Activated CD4-positive, alpha-beta memory T cell treated with anti-CD3 and anti-CD28 coated beads for 36 hours (primary cell): ENCODE measurements at places on chromosomes 13 and 19.

DNA sequence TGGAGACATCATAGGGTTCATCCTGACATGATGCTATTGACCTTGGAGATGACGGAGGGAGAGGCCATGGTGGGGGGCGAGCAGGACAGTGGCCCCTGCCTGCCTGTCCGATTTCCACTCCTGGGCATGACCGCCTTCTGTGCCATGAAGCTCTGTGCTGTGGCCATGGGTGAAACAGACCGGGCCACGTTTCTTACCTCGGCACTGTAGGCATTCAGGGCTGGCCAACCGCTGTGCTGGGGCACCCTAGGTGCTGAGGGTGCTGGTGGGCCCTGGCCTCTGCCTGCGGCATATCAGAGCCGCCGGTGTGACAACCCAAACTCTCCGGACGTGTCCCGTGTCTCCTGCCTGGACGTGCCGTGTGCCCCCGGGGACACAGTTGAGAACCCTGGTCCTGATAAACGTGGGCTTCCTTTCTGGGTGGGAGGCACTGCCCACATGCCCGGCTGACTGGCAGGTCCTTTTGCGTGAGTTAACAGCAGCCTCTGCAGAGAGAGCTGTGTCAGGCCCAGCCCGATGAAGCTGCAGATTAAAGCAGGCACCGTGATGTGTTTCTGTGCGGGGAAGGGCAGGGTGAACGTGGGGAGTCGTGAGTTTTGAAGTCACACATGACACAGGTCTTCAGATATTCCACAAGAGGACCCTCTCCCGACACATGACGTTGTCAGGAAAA is 46.5 kb downstream of the TMEM255B start:
- no peak for DNase-seq

DNA sequence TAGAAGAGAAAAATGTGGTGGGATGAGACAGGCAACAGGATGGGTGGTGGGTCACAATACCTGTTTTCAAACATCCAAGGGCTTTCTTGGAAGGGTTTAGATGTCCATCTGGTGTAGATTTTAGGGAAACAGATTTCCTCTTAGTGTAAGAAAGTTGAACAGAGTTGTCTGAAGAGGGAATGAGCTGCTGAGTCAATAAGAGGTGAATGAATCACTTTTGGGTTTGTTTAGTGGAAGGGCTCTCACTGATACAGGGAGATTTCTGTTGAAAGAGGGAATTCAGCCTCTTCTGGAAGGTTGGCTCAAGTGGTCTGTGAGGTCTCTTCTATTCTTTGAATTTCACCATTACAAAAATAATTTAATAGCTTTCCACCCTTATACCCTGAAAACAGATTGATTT is 54.6 kb downstream of the LACC1 start:
- DNase-seq, result no peak

- DNase-seq, result no peak
These were observed 215.1 kb downstream of the DNAJC15 start for GRCh38 chr13:43238341-43239083.

DNA sequence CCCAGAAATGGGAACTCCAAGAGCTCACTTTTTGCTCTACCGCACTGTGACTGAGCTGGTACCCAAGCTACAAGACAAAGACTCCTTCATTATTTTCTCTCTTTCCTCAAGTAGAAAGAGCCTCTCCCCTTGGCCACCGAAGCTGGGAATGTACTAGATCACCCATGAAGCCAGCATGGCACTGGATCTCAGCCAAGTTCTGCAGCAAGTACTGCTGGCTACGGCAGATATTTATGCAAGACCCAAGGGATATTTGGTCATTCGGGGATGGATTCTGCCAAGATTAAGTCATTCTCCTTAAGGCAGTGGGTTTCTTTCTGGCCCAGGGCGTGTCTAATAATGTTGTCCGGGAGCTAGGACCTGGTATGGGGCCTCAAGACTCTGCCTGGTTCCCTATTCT is 633.5 kb downstream of the SLITRK1 start:
- DNase-seq, result no peak

- no peak for DNase-seq
These were observed 552.1 kb downstream of the DCT start for GRCh38 chr13:93927431-93927830.

DNA sequence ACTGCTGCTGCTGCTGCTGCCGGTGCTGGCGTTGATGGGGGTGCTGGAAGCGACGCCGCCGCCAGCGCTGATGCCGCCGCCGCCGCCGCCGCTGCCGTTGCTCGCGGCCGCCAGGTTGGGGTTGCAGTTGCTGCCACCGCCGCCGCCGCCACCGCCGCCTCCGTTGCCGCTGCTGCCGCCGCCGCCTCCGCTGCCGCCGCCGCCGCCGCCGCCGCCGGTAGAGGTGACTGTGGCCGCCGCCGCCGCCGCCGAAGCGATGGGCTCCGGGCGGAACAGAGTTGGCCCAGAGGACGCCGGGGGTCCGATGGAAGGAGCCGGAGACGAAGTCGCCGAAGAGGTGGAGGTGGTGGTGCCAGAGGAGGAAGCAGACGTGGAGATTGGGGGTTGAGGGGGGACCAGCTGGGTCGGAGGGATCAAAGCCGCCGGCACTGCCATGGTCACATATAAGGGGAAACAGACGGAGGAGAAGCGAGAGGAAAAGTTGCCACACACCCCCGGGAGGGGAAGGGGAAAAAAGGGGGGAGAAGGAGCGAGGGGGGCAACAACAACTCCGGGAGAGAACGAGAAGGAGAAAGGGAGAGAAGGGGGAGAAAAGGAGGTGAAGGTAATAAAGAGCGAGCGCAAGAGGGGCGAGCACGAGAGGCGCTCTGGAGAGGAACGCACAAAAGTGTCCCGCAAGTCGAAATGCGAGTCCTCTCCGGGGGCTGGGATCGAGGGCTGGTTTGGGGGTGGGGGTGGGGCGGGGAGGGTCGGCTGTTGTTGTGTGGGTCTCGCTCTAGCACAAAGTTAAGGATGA is 471 bp downstream of the DACH1 start:
- DNase-seq, result peak; percentile 20

DNA sequence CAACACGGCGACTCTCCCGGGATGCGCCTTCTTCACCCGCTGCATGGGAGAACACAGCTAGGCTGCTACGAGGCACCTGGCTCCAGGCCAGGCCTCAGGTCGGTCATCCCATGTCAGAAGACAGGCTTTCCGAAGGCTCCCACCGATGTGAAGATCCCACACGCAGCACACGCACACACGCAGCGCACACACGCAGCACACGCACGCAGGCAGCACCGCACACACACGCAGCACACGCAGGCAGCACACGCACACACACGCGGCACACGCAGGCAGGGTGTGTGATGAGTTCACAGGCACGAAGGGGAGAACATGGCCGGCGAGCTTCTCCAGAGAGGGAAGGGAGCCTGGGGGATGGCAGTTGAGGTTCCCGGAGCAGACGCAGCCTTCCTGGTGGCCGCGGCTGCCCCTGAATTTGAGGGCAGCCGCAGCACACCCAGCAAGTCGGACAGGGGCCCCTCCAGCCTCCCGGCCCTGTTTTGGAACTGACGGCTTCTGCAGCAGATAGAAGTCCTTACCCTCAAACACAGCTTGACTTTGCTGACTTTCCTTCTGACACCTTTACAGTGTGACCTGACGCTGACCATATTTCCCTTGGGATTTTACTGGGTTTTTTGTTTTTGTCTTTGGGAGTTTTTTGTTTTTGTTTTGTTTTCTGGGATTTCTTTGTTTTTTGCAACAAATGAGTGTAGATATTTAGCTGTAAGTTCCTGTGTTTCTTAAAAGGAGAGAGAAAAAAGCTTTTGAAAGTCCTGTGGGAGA is 55.9 kb downstream of the RASA3 start:
- no peak for DNase-seq

GRCh38 chr19:1355568-1356507 is 27.9 kb upstream of the NDUFS7 start:
- DNase-seq, result peak; percentile 36
